A549 (cell line): ENCODE measurements at places on chromosomes 2 and 18. TPM values are rescaled to one million over a fixed set of nuclear protein-coding genes. Genes with fewer than 3 reads are reported as not detected.

Gene PDCL3
- 64.1 to 72.9 TPM (median 68.2 TPM) in 3 replicates for polyA plus RNA-seq

Gene CPLX4
- polyA plus RNA-seq: not detected in 3 replicates

Gene ADAM23
- 7.8 to 9.3 TPM (median 9.1 TPM) in 3 replicates for polyA plus RNA-seq

Gene PCARE
- polyA plus RNA-seq: not detected in 3 replicates

Gene FSIP2
- polyA plus RNA-seq: 0.07 TPM in 1 of 3 replicates, not detected in the others

Gene LINC00305
- polyA plus RNA-seq: not detected in 3 replicates

Gene MAL
- not detected in 3 replicates for polyA plus RNA-seq

Gene RAMP1
- not detected in 3 replicates for polyA plus RNA-seq

Gene ATP8B1
- 7.1 to 8.8 TPM (median 7.1 TPM) in 3 replicates for polyA plus RNA-seq

Gene DSEL
- 0.17 to 0.28 TPM (median 0.21 TPM) in 3 replicates for polyA plus RNA-seq

Gene RTP5
- not detected in 3 replicates for polyA plus RNA-seq

Gene BOLL
- 0.08 TPM in 1 of 3 replicates, not detected in the others for polyA plus RNA-seq

Gene TGFA
- 5.2 to 7.1 TPM (median 5.3 TPM) in 3 replicates for polyA plus RNA-seq

Gene COLEC11
- polyA plus RNA-seq: 0.24 to 0.51 TPM (median 0.30 TPM) in 3 replicates

Gene CTAGE1
- polyA plus RNA-seq: 0.03 TPM in 1 of 3 replicates, not detected in the others

Gene GRB14
- polyA plus RNA-seq: 15.1 to 18.6 TPM (median 18.5 TPM) in 3 replicates

Gene SLC23A3
- polyA plus RNA-seq: 0.80 to 0.90 TPM (median 0.83 TPM) in 3 replicates
